Mucosa of descending colon (tissue), 3 donors: ENCODE measurements at places on chromosomes 4 and X. TPM values are rescaled to one million over a fixed set of nuclear protein-coding genes. Genes with fewer than 3 reads are reported as not detected.

The TREX2 gene
- total RNA-seq, result 1.2 TPM

DNA sequence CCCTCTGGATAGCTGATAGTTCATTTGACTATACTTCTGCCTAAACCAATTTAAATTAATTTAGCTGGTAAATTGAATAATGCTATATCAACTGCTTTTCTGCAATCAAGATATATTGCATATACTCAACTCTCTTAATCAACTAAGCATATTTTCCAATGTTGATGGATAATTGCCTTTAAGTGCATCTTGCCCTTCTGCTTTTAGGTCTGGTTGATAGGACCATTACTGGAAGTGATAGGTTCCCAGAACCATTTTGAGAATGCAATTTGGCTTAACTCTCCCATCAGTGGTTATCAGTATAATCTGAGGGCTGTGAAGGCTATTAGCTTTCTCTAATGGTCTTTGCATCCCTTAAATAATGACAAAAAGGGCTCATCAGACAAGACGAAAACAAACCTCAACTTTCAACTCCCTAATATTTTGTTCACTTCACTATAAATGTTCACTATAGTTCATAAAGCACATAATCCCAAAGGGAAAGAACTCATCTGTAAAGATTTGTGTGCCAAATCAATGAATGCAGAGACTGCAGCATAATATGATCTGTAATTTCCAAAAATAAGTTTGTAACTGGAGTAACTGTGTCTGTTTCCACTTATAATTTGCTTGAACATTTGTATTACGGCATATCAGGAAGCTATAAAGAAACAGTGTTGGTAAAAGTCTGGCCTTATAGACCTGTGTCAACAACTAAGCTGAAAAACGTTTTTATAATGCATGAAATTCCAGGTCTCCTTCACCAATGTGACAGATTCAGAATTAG, 273.6 kb downstream of the FBXO8 start:
- DNase-seq, result no peak

The ABLIM2 gene
- total RNA-seq, result 15.0 TPM

DNA sequence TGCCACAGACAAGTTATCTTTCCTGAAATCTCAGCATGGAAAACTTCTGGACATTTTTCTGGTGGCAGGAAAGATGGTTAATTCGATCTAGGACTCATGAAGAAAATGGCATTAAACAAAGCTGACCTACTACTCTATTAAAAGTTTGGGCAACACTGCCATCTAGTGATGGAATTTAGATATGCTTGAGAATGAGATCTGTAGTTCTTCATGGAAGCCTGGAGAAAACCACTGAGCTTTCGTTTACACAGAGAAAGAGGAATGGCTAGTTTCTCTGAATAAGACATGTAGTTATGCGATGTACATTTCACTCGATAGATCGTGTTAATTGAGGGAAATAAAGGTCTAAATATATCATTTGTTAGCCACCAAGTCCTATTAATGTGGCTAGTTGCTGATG, 51.7 kb upstream of the CHRDL1 start:
- DNase-seq, result no peak

The CDKL5 gene
- 7.5 TPM for total RNA-seq

DNA sequence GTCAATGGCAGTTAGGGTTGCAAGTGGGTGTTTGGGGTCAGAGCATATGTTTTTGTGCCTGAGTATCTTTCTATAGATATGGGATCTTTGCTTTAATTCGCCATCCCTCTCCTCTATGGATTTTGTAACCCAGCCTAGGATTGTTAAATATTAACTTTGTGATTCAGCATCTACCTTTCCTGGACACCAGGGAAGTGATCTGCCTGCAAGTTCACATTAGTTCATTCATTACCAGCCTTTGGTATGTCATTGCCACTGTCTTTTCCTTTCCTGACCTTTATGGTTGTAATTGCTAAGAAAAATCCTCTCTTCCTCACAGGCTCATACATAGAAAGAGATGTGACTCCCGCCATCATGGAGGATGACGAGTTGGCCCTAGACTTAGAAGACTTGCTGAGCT, 73.8 kb downstream of the KIT start:
- no peak for DNase-seq

The COL4A5 gene
- 5.0 TPM for total RNA-seq

GRCh38 chrX:153922932-153923857, 2.9 kb downstream of the ARHGAP4 start:
- peak; percentile 54 for DNase-seq

- no peak for DNase-seq
Observed at GRCh38 chr4:38672074-38672396, 8.0 kb downstream of the KLF3 start.

- peak; percentile 74 for DNase-seq
Observed at GRCh38 chr4:77697860-77698590, 92.4 kb downstream of the CXCL13 start.

- DNase-seq, result no peak
Observed at GRCh38 chr4:173448103-173448502, 49.2 kb upstream of the SCRG1 start.

DNA sequence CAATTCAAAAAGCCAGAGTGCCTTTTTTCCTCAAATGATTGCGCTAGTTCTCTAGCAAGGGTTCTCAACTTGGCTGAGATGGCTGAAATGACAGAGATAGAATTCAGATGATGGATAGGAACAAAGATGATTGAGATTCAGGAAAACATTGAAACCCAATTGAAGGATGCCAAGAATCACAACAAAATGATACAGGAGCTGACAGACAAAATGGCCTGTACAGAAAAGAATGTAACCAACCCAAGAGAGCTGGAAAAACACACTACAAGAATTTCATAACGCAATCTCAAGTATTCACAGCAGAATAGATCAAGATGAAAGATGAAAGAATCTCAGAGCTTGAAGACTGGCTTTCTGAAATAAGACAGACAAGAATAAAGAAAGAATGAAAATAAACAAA, 51.7 kb upstream of the MMAA start:
- DNase-seq, result no peak

GRCh38 chr4:98093662-98094061, 49.6 kb downstream of the STPG2 start:
- DNase-seq, result no peak

The ANXA3 gene
- total RNA-seq, result 24.4 TPM

The NEXMIF gene
- 6.8 TPM for total RNA-seq

GRCh38 chrX:113522814-113523213, 682.2 kb upstream of the AMOT start:
- no peak for DNase-seq

The DNAAF6 gene
- total RNA-seq, result not detected

DNA sequence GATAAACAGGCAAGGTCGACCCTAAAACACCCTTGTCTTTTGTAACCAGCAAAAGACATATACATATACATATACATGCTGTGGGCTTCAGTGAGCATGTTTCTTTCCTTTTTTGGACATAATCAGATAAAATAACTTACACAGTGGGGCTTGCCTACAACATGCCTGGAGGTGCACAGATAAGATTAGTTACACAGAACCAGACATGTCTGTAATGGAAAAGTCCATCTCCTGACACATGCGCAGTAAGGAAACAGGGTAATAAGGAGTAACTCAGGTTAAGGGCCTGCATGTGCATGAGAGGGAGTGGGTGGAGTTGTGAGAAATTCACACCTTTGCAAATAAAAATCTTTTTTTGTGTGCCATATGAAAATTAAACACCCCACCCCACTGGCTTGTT, 3.4 kb downstream of the UGT2A1 start:
- no peak for DNase-seq

DNA sequence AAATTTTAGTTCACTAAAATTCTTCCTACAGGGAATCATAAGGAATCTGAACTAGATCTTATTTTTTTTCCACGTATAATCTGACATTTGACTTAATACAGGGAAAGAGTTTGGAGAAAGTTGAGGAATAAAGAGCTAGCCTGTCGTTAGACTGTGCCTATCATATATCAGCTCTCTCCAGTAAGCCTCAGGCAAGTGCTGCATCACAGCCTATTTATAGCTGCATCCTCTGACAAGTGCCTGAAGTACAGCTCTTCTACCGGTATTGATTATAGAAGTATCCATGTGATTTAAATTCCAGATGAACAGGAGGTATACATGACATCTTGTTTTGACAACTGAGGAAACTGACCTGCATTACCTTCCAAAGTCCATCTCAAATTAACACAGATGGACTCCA, 248.9 kb downstream of the TLL1 start:
- DNase-seq, result no peak

- no peak for DNase-seq
Observed at GRCh38 chrX:44529310-44529709, 13.3 kb downstream of the FUNDC1 start.

GRCh38 chr4:100311181-100311580, 120.9 kb upstream of the DDIT4L start:
- DNase-seq, result no peak

- DNase-seq, result no peak
Observed at GRCh38 chr4:80619070-80619674, 283.6 kb downstream of the CFAP299 start.

DNA sequence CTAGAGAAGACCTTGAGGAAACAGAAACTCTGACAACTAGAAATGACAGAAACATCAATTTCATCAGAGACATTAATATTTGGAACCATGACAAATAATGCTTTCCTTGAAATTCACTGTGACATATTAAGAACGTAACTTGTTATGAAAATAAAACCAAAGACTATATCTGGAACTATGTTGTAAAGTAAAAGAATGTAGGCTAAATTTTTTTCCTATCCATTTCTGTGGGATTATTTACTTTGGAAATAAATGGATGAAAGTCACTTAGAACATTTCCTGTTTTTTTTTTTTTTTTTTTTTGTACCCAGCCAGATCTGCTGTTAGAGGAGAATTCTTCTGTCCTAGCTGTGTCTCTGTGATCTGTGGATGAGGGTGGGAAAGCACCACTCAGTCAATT, 255.9 kb downstream of the SPRY1 start:
- DNase-seq, result no peak

GRCh38 chrX:154010330-154011087, 9.2 kb downstream of the IRAK1 start:
- no peak for DNase-seq

DNA sequence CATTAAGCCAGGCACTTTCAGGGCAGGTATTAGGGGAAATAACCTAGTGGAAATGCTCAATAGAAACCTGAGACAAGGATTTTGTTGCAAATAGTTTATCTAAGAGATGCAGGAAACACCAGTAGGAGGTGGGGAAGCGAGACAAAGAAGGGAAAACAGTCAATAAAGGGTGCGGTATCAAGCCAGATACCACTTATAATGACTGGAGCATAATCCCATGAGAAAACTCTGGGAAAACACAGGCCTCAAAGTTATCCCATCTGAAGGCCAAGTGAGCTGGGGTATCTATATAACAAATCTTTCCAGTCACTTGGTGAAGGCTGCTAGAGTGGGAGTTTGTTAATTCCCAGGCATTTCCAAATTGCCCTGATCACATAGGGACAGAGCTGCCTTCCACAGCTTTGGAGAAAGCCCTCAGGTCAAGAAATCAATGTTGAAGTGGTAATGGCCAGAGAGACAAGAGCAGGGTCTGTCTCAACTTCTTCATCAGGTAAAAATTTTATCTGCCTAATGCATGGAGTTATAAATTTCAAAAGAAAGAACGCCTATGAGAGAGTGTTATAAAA, 9.8 kb upstream of the HMGB2 start:
- no peak for DNase-seq

GRCh38 chrX:110414679-110415439, 56.2 kb downstream of the RTL9 start:
- no peak for DNase-seq

- no peak for DNase-seq
Observed at GRCh38 chr4:86908251-86908657, 16.0 kb upstream of the C4orf36 start.

The GAGE2A gene
- not detected for total RNA-seq

- DNase-seq, result no peak
Observed at GRCh38 chr4:165779950-165780670, 92.9 kb upstream of the TLL1 start.

GRCh38 chr4:1809754-1810502, 16.8 kb downstream of the FGFR3 start:
- DNase-seq, result peak; percentile 85

DNA sequence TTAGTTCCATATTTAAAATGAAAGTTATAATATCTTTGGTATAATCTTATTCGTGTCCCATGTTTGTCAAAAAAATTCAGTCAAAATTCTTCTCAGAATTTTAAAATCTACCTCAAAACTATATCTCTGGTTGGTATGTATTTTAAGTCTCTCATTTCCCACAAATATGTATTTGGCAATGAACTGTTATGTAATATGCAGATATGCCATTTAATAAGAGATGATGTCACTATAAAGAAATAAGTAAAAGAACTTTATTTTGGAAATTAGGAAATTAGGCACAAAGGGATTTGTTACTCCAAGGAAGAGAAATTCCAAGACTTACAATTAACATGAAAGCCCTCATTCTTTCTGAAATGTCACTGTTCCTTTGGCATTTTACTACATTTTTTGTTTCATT, 15.3 kb downstream of the SNCA start:
- DNase-seq, result no peak

The SH3D19 gene
- total RNA-seq, result 102 TPM

- DNase-seq, result peak; percentile 43
Observed at GRCh38 chr4:102500352-102500695, 835 bp upstream of the NFKB1 start.

The GNL3L gene
- 30.2 TPM for total RNA-seq

- DNase-seq, result no peak
Observed at GRCh38 chr4:184590196-184590595, 59.1 kb downstream of the CASP3 start.

DNA sequence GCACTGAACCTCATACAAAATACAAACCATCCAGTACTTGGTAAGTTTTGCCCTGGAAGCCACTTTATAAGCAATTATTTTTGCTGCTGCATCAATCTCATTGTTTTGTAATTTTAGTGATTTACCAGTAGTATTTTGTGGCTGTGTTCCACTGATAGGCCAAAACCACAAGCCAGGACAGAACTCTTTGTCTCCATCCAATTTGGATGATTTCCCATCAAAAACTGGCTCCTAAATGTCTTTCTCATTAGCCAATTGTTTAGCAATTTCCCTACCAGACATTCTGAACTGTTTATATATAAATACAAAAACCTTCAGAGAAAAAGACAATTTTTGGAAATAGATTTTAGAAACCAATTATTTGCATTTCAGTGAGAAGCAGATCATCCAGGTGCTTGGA, 4.4 kb downstream of the GSPT2 start:
- no peak for DNase-seq

DNA sequence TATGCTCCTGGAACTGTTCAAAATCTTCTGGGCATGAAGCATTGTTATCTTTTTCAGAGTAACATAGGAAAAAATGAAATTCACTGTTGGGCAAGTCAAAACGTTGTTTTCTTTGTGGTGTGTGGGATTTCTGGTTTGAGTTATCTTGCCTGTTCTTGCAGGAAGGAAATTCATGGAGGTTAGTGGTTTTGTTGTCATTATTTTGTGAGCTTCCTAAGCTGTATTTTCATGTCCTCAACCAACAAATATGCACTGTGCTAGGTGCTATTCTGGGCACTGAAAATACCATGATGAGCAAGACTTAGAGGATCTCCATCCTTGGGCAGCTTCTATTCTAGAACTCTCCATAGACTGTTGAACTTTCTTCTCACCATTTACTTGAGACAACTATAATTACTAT, 16.9 kb downstream of the SPINK2 start:
- DNase-seq, result no peak

DNA sequence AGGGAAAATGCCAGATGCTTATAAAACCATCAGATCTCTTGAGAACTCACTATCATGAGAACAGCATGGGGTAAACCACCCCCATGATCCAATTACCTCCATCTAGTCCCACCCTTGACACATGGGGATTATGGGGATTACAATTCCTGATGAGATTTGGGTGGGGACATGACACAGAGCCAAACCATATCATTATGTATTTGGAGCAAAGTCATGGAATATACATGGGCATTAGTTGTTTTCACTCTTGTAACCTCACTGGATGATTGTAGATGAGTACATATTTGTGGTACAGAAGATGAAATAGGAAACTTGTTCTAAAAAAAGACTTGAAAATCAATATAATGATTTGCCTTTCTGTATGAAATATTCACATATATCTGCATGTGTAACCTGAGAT, 674.5 kb upstream of the BOD1L1 start:
- DNase-seq, result no peak
